ELF-1 (cell line): ENCODE measurements at places on chromosomes 1 and 21.

- DNase-seq, result no peak
These were observed 42.3 kb downstream of the HMGB4 start for GRCh38 chr1:33906156-33906555.

DNA sequence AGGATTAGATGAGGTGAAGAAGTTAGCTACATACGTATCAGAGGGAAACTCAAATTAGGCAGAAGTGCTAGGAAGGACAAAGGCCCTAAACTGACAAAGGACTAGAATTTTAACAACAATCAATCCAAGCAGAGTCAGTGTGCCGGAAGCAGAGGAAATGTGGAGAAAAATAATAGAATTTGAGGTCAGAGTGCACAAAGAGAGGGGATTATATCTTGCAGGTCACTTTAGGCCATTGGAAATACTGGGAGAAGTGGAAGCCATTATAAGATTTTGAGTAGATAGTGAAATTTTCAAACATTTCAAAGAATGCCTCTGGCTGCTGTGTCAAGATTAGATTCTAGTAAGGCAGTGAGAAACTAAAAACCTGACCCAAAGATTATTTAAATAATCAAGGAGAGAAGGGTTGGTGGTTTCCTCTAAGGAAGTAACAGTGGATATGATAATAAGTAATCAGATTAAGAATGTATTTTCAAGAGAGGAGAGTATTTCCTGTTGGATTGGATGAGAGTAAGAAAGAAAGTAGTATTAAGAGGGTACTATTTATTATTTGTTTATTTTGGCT lies 889.2 kb upstream of the NCAM2 start:
- DNase-seq, result no peak

GRCh38 chr1:111275079-111275478 lies 15.6 kb upstream of the CHIA start:
- peak; percentile 14 for DNase-seq

DNA sequence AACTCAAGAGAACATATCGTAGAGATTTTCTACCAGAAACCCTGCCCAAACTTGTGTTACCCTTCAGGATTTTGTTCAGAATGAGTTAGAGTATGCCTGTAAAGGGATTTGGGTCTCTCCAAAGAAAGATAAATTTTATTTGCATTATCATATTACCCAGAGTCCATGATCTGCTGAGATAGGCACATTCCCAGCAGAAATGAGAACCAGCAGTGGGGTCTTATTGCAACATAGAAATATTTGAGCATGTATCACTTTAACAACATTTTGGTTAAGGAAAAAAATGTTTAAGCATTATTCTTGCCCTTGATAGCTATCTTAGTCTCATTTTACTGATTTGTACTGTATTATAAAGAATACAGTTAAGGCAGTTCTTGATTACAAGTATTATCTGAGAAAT lies 10.6 kb downstream of the VCAM1 start:
- DNase-seq, result no peak

DNA sequence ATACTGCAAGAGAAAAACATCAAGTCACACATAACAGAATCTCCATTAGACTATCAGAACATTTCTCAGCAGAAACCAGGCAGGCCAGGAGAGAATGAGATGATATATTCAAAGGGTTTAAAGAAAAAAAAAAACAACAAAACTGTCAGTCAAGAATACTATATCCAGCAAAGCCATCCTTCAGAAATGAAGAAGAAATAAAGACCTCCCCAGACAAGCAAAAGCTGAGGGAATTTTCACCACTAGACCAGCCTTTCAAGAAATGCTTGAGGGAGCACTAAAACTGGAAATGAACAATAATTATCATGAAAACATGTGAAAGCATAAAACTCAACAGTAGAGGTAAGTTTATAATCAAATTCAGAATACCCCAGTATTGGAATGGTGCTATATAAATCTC lies 47.2 kb downstream of the MCOLN2 start:
- no peak for DNase-seq

DNA sequence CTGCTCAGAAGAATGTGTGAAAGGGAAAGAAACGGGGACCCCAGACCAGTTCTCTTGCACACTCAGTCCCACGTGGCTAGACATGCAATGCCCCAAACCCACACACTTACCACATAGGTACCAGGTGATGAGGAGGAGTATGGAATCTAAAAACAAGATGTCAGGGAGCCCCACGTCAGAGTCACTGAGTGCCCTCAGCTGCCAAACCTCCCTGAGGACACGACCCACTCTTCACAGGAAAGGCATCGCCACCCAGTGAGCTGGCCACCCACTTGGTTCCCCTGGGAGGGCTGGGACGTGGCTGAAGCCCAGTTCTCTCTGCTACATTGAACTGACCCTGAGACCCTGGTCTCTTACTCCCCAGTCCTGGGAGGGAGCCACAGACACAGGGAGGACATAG lies 41.4 kb downstream of the MRPL37 start:
- no peak for DNase-seq

DNA sequence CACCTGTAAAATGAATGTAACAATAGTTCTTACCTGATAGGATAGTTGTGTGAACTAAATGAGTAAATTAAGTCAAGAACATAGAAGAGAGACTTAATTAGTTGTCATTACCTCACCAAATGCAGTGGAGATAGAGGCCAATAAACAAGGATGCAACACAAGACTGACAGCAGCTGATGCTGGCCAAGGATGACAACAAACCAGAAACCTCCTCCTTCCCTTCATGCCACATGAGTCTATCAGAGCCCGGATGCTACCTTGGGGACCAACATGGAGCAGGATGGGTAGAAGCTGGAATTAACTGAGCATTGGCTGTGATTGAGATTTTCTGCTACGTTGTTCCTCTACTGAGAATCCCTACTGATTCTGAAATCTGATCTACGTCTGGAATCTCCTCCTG lies 30.3 kb upstream of the USP1 start:
- DNase-seq, result peak; percentile 45

GRCh38 chr1:220528679-220529501 lies 954 bp downstream of the MARK1 start:
- DNase-seq, result peak; percentile 60

GRCh38 chr1:29579821-29580425 lies 343.6 kb downstream of the PTPRU start:
- DNase-seq, result no peak

GRCh38 chr1:204740354-204740753 lies 54.8 kb upstream of the LRRN2 start:
- DNase-seq, result no peak

GRCh38 chr1:98546319-98546718 lies 115.2 kb upstream of the SNX7 start:
- no peak for DNase-seq

GRCh38 chr1:239545466-239545865 lies 159.1 kb downstream of the CHRM3 start:
- DNase-seq, result no peak

DNA sequence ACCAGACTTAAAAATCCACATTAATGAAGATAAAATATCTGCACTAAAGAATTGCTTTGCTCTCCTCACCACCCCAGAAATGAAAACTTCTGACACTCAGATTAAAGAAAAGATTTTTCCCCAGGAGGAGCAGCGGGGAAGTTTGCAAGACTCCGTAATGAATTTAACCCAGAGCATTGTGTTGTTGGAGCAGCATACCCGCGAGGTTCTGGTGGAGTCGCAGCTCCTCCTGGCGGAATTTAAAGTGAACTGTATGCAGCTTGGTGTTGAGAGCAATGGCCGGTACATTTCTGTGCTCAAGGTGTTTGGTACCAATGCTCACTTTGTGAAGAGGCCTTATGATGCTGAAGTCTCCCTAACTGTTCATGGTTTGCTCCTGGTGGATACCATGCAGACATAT lies 46.4 kb downstream of the VPS13D start:
- DNase-seq, result peak; percentile 50

- DNase-seq, result peak; percentile 36
These were observed 5.2 kb upstream of the VSIG8 start for GRCh38 chr1:159867664-159868026.

DNA sequence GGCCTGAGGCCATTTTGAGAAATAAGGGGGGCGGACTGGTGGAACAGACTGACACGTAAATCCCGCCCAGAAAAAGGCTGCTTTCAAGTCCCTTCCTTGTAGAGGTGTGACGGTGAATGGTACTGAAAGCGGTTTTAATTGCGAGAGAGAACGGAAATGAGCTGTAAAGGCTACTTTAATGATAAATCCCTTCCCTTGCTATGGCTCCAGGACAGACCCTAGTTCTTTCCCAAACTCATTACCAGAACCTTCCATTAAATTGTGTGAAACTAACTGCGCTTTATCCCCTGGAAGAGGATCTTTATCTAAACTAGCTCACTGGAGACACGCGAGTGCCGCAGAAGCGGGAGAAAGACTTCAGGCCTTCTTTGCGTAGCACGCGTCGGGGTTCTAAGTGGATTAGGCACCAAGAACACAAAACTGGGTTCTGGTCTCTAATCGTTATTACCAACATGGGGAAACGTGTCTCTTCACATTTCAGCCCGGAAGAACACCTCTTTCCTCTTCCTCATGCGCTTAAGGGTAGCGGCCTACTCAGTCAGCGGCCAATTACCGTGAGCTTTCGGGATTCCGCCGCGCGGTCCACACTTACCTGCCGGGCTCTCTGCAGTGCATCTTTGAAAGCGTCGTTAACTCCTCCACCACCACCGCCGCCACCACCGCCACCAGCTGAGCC lies 441 bp downstream of the FUBP1 start:
- DNase-seq, result peak; percentile 95

DNA sequence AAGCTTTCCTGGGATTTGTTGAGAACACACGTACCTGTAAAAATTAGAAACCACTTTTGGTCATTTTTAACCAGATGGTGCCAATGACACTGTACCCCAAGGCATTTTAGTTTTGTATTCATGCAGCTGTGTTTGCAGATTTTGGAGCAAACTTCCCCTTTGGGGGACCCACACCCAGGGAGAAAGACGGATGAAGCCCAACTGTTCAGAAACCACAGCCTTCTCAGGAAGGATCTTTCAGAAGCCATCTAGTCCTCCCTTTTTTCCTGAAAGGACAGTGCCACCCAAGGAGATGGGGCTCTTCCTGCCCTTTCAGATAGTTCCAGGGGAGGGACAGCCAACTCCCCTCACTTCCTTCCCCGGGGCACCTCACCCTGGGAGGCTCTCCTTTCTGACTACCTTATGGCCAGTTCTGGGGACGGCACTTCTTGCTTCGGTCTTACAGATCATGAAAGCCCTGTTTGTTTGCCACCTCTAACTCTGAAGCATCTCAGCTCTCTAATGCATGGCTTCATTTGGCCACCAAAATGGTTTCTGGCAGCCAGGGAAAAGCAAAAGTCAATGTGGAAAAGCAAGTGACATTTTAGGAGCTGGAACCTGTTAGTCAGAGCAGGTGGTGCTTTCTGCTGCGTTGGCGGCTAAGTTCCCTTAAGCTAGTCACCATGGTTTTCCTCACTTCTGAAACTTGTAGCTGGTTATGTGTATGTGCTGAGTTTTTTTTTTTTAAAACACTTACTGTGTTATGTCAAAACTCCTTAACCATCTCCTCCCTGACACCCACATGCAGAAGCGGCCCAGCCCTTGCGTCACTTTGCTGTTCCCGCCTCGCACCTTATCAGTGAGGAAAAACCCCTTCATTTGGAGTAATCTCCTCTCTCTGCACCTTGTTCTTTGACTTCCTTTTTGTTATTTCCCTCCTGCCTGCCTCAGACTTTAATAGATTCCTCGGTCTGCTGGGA lies 10.1 kb downstream of the TMCC2 start:
- DNase-seq, result no peak

DNA sequence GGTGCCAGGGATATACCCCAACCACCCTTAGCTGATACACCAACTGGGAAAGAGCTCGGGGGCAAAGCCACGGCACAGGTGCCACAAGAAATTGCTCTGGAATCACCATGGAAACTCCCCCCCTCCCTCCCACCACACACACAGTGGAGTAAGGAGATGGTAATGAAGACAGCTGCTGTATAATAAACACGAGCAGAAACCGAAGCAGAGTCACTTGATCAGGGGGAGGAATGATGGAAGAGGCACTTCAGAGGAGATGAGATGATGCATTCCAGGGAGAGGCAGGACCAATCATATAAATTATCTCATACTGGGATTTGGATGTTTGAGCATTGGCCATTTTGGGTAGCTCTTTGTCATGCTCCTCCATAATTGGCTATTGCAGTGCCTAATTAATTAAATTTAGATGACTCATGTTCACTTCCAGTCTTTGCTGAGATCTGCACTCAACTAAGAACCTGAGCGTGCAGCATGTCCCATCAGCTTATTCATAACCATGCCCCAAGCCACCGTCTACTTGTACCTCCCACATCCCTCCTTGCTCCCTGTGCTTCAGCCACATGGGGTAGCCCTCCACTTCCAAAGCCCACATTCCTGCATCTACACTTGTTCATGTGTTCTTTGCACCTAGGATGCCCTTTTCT lies 189.5 kb downstream of the ZSCAN20 start:
- DNase-seq, result no peak

GRCh38 chr21:15742052-15742670 lies 12.4 kb downstream of the USP25 start:
- DNase-seq, result peak; percentile 42

DNA sequence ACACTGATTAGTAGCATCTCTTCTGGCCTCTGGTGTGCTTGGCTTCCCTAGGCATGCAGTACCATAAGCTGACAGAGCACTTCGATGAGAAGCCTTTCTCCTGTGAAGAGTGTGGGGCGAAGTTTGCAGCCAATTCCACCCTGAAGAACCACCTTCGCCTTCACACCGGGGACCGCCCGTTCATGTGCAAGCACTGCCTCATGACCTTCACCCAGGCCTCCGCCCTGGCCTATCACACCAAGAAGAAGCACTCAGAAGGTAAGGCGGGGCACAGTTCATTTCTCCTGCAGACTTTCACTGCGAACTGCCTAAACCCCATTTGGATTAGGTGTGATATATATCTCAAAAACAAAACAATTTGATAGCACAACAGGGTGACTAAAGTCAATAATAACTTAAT lies 50.4 kb upstream of the EPHA8 start:
- no peak for DNase-seq

DNA sequence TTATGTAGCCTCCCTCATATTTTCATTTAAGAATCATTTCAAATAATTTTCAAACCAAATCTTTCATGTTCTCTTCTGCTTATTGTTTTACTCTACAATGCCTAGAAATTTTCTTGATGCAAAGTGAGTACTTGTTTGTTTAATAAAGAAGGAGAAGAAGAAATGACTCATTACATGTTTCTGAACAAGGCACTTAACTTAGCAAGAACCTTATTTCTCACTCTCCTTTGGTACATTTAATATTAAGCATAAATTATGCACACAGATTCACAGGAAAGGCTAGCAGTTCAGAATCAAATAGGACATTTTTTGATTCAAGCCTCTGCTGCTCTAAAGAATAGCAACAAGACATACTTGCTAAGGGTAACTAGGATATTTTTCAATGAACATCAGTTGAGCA lies 9.1 kb downstream of the SCYL3 start:
- DNase-seq, result no peak

GRCh38 chr1:117015724-117016123 lies 14.2 kb downstream of the CD101 start:
- DNase-seq, result no peak

GRCh38 chr1:226915672-226915995 lies 24.5 kb upstream of the COQ8A start:
- no peak for DNase-seq

- DNase-seq, result no peak
These were observed 111.4 kb downstream of the CACHD1 start for GRCh38 chr1:64581135-64581842.
